ENCODE measurements at places on chromosomes 7 and 10.

DNA sequence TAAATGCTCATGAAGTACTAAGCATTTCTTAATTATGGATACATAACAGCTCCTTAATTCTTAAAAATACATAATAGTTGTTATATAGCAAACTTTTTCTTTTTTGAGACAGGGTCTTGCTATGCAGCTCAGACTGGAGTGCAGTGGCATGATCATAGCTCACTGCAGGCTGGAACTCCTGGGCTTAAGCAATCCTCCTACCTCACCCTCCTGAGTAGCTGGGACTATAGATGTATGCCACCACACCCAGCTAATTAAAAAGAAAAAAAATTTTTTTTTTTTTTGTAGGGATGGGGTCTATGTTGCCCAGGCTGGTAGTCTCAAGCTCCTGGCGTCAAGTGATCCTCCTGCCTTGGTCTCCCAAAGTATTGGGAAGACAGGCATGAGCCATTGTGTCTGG is 30.9 kb downstream of the IRF5 start:
- DNase-seq: no peak

DNA sequence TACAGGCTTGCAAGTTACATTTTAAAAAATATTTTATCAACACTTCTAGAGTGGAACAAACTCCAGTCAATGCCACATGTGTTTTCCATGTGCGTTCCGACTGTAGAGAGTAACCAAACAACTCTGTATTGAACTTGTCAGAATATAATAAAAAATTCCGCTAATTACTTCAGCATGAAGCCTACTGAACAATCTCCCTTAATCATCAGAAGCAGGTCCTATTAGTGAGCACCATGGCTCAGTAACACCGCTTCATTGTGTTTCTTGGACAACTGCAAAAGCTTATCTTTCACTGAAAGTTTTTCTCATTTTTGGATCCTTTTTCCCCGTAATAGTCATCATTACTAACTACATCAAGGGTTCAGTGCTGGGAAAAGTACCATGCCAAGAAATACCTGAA is 117.0 kb downstream of the MKX start:
- no peak for DNase-seq

DNA sequence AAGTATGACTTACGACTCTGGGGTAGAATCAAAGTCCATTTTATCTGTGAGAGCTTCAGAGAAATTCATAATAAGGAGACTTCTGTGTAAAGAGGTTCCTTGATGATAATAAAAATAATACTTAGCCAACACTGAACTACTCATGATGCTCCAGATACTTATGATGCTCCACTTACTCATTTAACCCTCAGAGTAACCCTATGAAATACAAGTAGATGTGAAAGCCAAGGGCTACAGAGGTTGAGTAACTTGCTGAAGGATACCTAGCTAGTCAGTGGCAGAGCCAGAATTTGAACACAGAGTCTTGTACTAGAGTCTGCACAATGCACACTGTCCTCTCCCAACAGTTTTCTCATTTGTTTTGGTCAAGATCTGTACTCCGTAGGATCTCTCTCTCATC is 89.5 kb downstream of the HECW1 start:
- DNase-seq: no peak

GRCh38 chr7:2843191-2843685 is 870 bp downstream of the GNA12 start:
- no peak for DNase-seq

GRCh38 chr7:134350709-134351108 is 34.0 kb upstream of the SLC35B4 start:
- no peak for DNase-seq

- no peak for DNase-seq
Measured at GRCh38 chr7:63039882-63040281, 958.8 kb upstream of the ZNF722 start.

GRCh38 chr7:5792268-5792667 is 10.8 kb upstream of the RNF216 start:
- DNase-seq: no peak

DNA sequence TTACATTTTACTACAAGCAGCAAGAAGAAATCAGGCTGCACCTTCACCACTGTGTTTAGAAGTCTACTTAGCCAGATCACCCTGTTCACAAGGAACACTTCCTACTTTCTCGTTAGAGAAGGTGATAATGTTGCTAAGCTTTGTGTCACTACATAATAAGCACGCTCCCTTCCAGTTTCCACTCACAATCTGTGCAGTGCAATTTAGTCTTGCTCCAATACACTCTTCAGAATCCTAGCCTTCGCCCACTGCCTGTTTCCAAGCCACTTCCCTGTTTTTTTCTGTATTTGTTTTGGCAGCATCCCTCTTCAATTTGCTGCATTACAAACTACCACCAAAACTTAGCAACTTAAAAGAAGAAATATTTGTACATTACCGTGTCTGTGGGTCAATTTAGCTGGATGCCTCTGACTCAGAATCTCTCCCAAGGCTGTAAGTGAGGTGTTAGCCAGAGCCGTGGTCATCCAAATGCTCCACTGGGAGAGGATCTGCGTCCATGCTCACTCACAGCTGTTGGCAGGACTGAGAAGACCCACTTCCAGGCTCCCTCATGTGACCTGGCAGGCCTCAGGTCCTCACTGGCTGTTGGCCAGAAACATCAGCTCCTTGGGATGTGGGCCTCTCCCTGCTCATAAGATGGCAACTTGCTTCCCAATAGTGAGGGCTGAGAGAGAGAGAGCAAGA is 110.4 kb downstream of the PON1 start:
- no peak for DNase-seq

DNA sequence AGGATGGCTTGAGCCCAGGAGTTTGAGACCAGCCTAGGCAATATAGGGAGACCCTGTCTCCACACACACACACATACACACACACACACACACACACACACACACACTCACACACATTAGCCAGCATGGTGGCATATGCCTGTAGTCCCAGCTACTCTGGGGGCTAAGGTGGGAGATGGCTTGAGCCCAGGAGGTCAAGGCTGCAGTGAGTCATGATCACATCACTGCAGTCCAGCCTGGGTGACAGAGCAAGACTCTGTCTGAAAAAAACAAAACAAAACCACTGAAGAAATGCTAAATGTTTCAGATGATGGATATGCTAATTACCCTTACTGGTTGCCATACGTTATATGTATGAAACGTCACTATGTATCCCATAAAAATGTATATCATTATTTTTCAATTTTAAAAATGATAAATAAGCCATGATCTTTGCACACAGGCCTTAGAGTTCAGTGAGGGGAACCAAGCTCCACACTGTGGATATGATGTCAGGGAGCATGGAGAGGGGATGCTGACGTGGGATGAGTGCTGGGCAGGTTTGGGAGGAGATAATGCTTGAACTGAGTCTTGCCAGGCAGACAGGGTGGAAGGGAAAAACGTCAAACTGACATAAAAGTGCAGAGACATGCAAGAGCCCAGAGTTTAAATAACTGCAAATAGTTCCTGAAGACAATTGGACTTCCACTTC is 45.9 kb upstream of the ARHGAP12 start:
- DNase-seq: no peak

DNA sequence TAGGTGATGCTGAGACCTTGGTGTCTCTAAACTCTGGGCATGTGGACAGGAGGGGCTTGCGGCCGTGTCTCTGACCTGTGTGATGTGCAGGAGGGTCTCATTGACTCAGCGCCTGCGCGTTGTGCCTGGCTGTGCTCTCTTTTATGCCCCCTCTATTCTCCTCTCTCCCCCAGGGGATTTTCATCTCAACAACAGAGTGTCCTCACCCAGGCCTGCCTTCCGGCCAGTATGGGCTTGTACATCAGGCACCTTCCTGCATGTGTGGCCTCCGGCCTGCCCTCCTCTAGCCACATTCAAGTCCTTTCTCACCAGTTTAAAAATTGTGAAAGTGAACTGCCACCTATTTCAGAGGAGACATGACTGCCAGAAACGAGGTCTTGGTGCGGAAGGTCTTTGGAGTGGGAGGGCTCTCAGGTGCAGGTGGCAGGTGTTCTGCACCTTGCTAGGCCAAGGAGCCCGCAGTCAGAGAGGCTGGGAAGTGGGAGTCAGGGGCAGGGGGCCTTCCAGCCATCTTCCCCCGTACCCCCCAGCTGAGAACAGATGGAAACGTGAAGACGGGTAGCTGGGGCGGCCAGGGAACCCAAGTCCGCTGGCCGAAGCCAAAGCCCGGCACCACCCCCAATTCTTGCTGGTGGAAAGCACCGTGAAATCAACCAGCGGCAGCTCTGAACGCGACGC is 531 bp upstream of the INTS15 start:
- DNase-seq: no peak

DNA sequence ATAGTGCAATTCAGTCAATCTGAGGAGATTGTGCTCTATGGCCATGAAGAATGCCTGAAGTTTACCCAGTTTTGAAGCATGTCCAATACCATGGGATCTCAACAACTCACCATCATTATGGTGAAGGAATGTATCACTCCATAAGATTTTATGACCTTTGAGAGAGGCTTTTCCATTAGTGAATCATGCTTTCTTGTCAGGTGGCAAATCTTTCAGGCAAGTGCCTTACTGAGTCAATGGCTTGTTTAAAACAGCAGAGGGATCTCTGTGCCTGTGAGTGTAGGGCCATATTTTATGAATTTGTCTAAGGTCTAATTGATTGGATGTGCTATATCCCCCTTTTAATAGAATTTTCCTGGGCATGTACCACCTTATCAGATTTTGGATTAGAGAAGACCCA is 131.5 kb downstream of the CCDC7 start:
- no peak for DNase-seq

- no peak for DNase-seq
Measured at GRCh38 chr7:108142675-108143259, 12.6 kb upstream of the LAMB4 start.

DNA sequence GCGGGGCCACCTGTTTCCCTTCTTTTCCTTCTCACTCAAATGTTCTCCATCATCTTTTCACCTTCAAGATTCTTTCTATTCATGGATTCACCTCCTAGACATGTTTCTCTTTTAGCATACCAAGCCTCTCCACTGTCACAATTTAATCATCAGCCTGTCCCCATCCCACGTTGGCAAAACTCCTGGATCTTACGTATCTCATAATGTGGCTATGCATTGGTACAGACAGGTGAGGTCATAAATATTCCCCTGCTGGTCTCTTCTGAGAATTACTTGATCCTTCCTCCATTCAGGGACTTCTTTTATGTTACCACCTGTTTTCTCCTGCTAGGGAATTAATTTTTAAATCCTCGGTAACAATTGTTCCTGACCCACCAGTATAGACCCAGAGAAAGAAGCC is 262.6 kb upstream of the NEBL start:
- no peak for DNase-seq

DNA sequence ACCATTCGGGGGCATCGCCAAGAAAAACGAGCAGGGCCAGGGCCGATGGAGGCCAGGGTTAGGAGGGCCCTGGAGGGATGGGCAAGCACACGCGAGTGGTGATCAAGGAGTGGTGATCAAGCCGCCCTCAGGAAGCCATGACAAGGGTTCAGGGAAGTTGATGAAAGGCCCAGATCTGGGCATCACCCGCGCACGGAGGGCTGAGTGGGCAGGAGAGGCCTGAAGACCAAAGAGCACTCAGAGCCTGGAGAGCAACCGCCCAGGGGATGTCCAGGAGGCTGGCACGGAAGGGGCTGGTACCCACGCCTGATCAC is 114.6 kb downstream of the WDR37 start:
- DNase-seq: no peak

GRCh38 chr7:90346336-90347125 is at the start of gene GTPBP10:
GTPBP10 (plus strand) TSS chr7:90346716; CDS start chr7:90346742, 26 bp downstream.
- DNase-seq: peak; percentile 91

Measured in hepatic stellate cell (primary cell).